ENCODE measurements at places on chromosomes 16 and 17.

- DNase-seq: no peak
Observed at GRCh38 chr17:59178266-59178985, 22.9 kb downstream of the PRR11 start.

DNA sequence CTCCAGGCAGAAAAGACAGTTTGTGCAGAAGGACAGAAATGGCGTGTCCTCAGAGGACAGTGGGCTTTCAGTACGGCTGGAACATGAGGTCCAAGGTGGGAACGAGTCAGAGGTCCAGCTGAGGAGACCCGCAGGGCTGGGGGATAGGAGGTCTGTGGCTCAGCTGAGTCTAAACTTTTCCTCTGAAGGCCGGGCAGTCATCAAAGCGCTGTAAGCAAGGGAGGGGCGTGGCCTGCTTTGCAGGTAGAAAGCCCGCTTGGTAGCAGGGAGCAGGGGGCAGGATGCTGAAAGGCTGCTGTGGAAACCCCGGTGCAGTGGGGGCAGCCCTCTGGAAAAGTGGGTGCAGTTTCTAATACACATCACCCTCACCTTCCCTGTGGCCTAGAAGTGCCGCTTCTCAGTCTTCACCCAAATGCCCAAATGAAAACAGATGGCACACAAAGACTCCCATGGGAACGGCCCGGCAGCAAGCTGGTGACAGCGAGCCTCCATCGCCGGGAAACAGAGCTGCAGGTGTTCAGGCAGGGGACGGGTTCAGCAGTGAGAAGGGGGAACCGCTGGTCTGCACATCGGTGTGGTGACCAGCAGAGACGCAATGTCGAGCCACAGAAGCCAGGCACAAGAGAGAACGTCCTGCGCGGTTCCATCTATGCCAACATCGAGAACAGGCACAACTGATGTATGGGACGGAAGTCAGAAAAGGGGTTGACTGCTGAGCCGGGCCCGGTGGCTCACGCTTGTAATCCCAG lies 12.2 kb upstream of the OSGIN1 start:
- no peak for DNase-seq

DNA sequence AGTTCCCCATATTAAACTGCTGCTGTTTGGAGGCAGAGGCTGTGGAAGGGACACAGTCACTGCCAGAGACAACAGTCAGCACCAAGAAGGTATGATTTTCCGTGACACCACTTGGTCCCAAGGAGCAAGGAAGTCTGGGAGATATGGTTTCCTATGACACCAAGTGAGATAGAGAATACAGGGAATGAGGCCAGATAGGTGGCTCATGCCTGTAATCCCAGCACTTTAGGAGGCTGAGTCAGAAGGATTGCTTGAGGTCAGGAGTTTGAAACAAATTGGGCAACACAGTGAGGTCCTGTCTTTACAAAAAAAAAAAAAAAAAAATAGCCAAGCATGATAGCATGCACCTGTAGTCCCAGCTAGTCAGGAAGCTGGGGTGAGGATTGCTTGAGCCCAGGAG lies 90.8 kb downstream of the ABCC12 start:
- no peak for DNase-seq

DNA sequence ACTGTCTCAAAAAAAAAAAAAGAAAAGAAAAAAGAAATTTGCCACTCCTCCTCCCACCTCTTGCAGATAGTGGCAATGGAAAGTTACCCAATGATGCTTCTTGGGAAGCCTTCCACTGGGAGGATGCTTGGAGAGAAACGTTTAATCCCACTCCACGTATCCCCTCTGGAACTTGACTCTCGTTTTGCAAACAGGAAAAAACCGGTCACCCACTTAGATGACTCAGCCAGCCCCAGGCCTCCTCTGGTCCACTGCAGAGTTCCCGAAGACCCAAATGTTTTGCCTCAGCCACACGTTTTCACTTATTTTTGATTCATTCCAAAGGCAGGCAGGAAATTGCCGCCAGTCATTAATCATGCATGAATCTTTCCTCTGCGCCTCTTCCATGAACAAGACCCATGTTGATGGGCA lies 9.3 kb upstream of the TNFRSF17 start:
- DNase-seq: no peak

DNA sequence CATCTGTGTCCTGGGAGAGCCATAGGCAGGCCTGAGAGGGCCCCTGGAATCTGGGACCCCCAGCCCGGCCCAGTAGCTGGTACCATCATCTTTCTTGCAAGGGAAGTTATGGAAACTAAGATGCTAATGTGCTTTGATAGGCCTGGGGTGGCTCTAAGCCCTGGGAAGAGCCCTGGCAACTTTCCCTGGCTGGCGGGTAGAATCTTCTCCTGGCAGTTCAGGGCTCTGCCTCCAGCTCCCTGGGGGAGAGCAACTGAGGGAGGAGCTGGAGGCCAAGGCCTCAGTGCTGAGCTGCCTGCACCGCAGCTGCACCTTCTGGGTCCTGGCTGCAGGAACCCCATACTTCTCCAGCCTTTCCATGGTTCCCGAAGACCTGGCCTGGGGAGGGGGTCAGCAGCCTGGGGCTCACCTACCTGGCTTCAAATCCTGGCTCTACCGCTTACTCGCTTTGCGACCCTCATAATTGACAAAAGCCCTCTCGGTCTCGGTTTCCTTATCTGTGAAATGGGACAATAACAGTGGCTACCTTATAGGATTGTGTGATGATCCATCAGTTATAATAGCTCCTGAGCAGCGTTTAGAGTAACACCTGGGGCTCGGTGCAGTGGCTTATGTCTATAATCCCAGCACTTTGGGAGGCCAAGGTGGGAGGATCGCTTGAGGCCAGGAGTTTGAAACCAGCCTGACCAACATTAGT lies 333.7 kb downstream of the SEC14L1 start:
- DNase-seq: no peak

DNA sequence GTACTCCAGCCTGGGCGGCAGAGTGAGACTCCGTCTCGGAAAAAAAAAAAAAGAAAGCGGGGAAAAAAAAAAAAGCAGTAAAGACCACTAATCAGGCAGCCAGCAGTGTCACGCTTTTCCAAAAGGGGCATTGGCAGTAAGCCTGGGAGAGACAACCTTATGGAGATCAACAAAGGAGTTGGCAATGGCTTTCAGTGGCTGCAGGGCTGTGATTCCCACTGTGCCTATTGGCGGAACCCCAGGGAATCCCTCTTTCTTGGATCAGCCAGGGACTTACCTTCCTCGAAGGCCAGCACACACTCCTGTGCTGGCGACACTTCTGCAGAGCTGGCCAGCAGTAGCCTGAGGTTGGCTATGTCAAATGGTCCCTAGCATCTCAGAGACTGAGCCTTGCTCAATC lies 43.2 kb upstream of the ZFHX3 start:
- no peak for DNase-seq

DNA sequence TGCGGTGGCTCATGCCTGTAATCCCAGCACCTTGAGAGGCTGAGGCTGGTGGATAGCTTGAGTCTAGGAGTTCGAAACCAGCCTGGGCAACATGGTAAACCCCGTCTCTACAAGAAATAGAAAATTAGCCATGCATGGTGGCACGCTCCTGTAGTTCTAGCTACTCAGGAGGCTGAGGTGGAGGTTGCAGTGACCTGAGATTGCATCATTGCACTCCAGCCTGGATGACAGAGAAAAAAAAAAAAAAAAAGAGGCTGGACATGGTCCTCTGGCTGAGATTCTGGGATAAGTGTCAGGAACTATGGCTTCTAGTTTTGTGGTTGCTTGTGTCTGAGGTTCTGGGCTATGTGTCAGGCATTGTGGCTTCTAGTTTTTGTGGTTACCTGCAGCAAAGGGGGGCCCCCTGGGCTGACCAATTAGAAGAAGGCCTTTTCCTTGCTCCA lies 7.0 kb downstream of the KSR1 start:
- no peak for DNase-seq

DNA sequence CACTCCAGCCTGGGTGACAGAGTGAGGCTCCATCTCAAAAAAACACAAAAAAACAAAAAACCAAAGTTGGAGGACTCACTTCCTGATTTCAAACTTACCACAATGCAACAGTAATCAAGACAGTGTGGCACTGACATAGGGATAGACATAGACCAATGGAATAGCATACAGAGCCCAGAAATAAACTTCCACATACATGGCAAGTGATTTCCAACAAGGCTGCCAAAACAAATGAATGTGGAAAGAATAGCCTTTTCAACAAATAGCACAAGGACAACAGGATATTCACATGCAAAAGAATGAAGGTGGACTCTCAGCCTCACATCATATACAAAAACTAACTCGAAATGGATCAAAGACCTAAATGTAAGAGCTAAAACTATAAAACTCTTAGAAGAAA lies 36.8 kb upstream of the RASD1 start:
- no peak for DNase-seq

GRCh38 chr16:1436731-1437355 lies 6.0 kb downstream of the PERCC1 start:
- DNase-seq: no peak

DNA sequence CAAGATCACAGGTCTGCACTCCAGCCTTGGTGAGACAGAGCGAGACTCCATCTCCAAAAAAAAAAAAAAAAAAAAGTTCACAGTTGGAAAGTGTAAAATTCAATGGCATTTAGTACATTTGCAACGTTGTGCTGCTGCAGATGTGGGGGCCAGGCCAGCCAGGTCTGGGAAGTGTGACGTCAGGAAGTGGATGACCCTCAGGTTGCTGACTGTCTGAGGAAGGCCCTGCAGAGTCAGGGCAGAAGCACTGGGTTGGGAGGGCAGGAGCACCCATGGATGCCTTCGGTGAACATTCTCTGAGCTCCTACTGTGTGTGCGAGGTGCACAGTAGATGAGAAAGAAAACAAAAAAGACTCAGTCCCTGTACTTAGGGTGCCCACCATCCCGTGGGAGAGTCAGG lies 12.1 kb upstream of the WFDC1 start:
- no peak for DNase-seq

DNA sequence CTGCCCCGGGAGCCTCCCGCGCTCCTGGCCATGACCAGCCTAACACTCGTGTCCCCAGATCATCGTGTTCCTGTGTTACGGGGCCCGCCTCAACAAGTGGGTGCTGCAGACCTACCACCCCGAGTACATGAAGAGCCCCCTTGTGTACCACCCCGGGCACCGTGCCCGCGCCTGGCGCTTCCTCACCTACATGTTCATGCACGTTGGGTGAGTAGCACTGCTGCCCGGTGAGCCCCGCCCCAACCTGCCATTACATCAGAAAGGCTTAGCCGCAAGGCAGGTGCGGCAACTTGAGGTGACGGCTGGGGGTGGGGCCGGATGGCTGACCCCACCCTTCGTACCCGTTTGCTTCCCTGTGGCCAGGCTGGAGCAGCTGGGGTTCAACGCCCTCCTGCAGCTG lies 1.4 kb downstream of the RHBDL1 start:
- no peak for DNase-seq

GRCh38 chr16:88431651-88432050 lies 21.4 kb upstream of the ZFPM1 start:
- DNase-seq: no peak
